ENCODE measurements at places on chromosomes 4 and X.

DNA sequence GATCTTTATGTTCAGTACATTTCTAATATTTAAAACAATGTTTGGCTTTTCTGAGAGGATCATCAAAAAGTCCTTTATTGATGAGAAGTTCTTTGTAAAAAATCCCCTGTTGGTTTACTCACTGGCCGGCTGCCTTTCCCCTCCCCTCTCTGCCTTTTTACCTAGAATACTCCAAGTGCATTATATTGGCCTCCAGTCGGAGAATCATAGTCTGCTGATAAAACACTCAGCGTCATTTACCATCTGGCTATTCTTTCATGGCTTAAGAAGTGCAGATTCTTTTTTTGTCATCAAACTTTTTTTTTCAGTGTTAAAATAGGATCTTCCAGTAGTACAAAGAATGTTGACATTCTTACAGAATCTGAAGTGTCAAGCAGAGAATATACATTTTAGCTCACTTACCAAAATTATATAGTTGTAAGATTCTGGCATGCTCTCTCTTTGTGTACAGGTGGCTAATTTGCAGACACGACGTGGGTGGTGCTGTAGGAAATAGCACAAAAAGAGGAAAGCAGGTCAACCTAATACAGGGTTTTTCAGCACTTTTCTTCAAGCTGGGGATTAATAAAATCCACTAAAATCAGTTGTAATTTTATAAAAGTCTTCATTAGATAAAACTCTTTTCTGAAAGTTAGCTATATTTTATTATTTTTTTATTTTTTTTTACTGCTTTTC is 731.8 kb downstream of the KCTD8 start:
- DNase-seq, result no peak

- DNase-seq, result no peak
These were observed 29.5 kb downstream of the MSL3 start for GRCh38 chrX:11787564-11787963.

DNA sequence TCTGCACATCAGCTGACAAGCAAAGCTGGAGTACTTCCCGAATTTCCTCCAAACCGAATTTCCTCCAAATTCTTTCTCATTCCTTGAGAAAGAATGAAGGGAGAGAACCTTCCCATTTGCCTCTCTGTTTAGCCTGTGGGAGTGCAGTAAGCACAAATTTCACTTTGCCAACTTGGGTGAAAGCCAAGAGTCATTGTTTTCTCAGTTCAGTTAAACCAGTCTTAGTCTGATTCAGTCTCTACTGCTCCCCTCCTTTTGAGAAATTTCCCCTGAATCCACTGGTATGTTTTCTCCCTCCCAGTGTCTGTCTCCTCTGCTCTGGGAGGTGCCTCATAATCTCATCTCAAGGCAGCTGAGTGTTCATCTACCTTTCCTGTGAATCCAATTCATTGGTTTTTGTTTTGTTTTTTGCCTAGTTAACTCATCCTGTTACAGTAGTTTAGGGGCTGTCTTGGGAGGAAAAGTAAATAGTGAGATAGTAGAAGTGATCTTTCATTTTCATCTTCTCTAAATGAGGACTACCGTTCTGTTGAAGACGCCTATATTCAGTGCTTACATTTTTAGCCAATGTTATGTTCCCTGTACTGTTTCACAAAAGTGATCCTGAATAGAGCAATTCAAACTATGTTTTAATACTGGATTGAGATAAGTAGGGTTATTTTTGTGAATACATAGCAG is 49.0 kb downstream of the SYTL5 start:
- DNase-seq, result no peak

DNA sequence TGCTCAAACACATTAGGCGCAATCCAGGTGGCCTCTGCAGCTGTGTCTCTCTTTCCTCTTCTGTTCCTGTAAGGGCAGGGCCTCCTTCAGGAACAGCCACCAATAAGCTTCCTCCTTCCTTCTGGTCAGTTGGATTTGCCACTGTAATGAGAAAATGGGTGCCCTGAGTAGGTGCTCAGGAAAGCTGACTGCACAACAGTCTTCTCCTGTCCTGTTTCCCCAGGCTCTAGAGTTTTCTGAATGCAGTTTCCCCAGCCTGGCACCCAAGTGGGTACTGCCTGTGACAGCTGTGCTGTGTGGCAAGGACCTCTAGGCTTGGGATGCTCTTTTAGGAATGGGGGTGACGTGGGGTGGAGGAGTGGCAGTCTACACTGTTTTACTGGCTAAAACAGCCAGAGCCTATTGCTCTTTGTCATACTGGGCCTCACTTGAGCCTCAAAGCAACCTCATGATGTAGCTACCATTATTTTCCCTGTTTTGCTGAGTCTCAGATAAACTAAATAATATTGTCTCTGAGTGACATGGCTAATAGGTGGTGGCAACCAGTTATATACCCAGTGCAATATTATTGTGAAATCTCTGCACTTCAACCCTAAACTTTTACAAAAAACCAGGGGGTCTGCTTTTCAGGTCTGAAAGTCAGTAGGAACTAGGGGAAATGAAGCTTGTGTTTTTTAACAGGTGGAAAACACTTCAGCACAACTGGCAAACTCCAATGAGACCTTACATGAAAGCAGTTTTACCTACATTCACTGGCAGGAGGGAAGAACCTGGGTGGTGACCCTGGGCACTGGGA is 1.2 kb downstream of the CXCL2 start:
- DNase-seq, result peak; percentile 12

- no peak for DNase-seq
These were observed 9.6 kb upstream of the PRDM8 start for GRCh38 chr4:80187677-80188076.

GRCh38 chr4:85807247-85807950 is 332.4 kb downstream of the ARHGAP24 start:
- no peak for DNase-seq

DNA sequence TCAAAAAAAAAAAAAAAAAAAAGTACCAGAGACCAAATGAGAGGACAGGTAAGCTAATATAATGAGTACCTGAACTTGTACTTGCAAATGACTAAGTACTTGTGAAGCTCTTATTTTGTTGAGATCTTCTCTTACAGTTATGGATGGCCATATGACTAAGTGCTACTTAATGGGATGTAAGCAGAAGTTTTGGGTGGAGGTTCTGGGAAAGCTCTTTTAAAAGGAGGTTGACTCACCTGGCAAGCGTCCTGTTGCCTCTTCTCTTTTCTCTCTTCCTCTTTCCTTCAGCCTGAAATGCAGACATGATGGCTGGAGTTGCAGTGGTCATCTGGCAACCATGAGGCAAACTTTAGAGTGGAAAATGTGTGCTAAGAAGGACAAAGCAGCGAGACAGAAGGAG is 36.9 kb upstream of the MED14 start:
- no peak for DNase-seq

- no peak for DNase-seq
These were observed 45.0 kb downstream of the TET2 start for GRCh38 chr4:105191621-105192210.

DNA sequence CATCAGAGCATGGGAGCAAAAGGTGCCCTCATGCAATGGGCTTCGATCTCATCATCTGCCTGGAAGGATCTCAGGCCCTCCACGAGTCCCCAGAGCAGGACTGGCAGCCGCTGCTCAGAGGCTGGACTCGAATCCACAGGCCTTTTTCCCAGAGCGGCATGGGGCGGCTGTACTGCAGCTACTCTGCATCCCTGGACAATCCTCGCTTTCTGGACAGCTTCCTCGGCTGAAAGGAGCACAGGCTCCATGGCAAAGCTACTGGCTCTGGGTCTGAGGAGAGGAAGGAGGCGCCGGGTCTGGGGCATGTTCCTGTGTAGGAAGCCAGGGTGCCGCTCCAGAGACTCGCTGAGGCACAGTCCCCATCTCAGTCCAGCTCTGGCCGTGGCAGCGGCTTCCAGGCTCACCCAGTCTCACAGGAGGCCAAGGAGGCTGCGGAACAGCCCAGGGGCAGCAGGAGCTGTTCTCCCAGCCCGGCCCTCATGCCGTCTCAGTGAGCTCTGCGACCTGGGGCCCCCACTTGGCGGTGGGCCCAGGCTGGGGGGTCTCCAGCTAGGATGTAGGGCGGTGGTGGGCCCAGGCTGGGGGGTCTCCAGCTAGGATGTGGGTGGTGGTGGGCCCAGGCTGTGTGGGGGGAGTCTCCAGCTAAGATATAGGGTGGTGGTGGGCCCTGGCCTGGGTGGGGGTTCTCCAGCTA is 2.7 kb upstream of the SPON2 start:
- DNase-seq, result no peak

GRCh38 chr4:160372390-160372789 is 1269.5 kb downstream of the RAPGEF2 start:
- DNase-seq, result no peak

GRCh38 chrX:97968376-97969163 is 1084.9 kb downstream of the RPA4 start:
- no peak for DNase-seq

DNA sequence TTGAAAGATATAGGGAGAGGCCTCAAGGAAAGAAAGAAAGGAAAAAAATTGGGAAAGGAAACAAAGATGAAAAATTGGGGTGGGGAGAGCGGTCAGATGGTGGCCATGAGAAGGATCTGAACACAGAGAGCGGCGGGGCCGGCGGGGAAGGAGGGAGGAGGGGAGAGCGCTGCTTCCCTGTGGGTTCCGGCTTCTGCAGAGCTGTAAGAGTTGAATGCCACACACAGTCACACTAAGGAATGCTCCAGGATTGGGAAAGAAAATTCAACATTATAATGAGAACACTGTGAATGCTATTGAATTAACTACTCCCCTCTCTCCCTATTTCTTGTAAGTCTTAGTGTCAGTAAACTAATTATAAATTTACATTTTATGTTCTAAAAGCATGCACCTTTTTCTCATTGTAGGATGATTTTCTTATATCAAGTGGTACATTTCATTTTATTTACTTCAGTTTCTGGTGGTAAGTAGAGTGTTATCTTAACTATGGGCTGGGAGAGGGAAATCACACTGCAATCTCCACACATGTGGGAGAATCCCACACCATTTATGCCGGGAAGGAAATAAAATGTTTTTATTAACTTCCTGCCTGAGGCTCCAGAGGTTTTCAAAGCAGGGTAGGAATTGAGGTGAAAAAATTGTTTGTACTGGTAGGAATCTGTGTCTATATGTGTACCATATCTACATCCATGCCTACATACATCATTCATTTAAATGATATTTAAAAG is 904 bp downstream of the F11 start:
- DNase-seq, result no peak

- peak; percentile 32 for DNase-seq
These were observed 4.5 kb downstream of the MID1IP1 start for GRCh38 chrX:38805432-38806389.

DNA sequence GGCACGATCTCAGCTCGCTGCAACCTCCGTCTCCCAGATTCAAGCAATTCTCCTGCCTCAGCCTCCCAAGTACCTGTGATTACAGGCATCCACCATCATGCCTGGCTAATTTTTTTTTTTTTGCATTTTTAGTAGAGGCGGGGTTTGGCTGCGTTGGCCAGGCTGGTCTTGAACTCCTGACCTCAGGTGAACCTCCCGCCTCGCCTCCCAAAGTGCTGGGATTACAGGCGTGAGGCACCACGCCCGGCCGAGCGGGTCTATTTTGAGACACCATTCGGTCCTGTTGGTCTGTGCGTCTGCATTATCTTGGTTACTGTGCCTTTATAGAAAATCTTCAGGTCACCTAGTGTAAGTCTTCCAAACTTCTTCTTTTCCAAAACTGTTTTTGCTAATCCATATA is 21.7 kb upstream of the RGS12 start:
- DNase-seq, result no peak

- DNase-seq, result no peak
These were observed 67.2 kb upstream of the C1GALT1C1 start for GRCh38 chrX:120697053-120697452.

GRCh38 chrX:10636851-10637250 is 16.5 kb upstream of the MID1 start:
- DNase-seq, result no peak

DNA sequence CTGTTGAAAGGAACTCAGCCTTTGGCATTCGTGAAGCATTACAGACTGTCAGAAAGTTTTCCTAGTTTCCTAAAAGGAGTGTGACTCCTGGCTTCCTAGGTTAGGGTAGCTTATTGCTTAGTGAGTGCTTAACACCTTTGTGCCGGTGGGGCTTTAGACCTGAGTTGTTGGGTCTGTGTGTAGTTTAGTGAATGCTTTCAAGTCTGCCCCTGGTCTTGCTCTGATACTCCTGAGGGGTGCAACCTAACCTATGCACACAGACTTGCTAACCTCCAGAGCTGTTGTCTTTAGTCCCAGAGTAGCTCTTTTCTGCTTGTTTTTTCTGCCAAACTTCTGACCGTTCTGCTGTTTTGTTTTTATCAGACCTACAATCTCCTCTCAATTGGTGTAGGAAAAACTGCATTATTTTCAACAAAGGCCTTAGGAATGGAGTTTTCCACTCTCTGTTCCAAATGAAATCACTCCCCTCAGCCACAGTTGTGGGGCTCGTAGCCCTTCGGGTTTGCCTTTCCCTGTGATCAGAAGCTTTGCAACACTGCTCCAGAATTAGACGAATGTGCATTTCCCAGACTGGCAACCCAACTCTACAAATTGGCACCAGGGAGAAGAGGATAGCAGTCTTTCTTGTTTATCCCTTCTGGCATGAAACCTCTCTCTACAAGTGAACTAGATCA is 1399.1 kb upstream of the PCDH7 start:
- no peak for DNase-seq

GRCh38 chrX:68428431-68428830 is 4.9 kb downstream of the OPHN1 start:
- DNase-seq, result no peak

DNA sequence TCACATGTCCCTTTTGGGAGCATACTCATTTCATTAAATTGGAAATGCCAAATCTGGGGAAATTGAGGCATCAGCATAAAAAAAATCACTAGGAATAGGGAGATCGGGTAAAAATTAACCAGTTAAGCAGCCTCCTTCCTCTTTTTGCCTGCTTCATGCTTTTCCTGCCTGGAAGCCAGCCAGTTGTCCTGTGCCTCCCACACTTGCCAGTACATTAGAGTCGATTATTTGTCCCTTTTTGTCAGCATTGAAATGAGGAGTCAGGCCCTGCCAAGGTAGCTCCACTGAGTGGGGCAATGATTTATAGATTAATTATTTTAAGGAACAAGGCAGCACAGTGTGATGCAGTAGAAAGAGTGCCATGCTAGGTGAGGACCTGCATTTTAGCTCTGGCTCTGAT is 55.3 kb downstream of the SH2D1A start:
- no peak for DNase-seq
